Cortex of kidney (tissue), 1 donor: ENCODE measurements at places on chromosomes 6 and 20.

DNA sequence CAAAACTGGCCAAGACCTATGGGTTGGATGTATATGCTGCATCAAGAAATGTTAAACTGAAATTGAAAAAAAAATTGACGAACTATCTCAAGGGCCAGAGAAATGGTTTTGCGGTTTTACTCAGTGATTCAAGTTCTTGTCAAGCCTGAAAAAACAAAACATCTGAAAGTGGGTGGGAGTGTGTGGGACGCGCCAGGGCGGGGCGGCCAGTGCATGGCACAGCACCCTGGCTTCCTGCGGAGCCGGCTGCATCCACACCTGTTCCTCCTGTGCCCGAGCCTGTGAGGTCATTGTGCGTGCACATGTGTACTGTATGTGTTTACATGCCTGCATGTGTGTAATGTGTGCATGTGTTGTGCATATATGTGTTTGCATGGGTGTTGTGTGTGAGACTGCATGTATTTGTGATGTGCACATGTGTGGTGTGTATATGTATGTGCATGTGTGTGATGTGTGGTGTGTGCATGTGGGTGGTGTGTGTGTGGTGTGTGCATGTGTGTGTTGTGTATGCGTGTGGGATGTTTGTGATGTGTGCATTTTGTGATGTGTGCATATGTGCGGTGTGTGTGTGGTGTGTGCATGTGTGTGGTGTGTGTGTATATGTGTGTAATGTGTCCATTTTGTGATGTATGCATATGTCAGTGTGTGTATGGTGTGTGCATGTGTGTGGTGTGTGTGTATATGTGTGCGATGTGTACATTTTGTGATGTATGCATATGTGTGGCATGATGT, 59.8 kb downstream of the CDH4 start:
- no peak for DNase-seq

DNA sequence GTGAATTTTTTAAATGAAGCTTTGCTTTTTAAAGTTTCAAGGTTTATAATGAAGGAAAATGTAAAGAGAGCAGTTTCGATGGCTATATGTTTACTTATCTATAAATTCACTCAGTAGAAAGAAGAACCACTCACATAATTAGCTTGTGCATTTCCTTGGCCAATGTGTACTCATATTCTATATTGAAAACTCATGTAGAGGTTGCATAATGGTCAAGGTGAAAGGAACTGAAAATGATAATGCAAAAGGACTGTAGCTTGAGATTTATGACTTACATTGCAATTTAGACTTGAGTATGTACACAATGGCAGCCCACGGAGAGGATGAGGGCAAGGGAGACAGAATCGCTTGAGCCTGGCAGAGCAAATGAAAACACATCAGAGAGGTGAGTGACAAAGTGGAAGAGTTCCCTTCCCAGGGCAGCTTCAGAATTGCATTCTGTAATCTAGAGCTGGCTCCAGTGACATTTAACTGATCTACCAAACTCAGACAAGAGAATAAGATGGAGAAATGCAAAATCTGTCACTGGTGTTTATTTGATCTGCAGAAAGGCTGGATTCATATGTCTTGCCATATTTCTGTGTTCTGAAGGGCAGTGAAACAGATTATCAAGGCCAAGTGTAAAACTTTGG, 191.8 kb downstream of the TMEM200A start:
- DNase-seq = no peak

GRCh38 chr6:122297010-122297409, 102.4 kb upstream of the HSF2 start:
- no peak for DNase-seq

DNA sequence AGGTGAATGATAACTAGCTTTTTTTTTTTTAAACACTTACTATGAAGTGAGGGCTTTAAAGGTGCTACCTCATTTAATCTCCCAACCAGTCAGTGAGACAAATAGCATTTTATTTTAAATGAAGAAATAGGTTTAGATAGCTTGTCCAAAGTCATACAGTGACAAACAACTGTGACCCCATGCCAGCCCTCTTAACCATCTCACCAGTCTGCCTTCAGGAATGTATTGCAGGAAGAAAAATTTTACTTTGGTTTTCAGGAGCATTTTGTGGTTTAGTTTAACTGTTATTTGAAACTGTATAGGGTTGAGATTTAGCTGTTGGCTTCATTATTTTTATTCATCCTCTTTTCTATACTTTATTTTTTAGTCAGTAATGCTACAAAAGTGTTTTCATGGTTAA, 18.6 kb downstream of the DSE start:
- DNase-seq = no peak

GRCh38 chr6:30356536-30356935, 11.6 kb downstream of the RPP21 start:
- no peak for DNase-seq
